Fibroblast of lung (primary cell): ENCODE measurements at places on chromosomes 16 and 17.

DNA sequence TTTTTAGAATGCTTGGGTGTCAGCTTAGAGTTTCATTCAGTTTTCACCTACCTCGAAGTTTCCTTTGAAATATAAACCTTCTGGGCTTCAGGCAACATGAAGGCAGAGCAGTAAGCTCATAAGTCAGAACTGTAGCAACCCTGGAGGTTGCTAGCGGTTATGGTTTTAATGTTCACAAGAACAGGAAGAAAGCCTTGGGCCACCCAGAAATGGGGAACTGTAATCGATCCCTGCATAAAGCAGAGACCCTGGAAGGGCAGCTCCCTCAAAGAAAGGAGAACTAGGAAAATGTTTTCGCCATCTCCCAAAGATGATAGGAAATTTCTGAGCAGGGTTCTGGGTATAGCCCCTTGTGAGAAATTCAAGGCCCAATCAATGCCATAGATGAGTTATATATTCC is 47.8 kb upstream of the RASL10B start:
- no peak for DNase-seq

- DNase-seq: no peak
Measured at GRCh38 chr16:1080801-1081733, 8.5 kb downstream of the SSTR5 start.

- DNase-seq: no peak
Measured at GRCh38 chr17:57213180-57213825, 43.0 kb upstream of the MSI2 start.

DNA sequence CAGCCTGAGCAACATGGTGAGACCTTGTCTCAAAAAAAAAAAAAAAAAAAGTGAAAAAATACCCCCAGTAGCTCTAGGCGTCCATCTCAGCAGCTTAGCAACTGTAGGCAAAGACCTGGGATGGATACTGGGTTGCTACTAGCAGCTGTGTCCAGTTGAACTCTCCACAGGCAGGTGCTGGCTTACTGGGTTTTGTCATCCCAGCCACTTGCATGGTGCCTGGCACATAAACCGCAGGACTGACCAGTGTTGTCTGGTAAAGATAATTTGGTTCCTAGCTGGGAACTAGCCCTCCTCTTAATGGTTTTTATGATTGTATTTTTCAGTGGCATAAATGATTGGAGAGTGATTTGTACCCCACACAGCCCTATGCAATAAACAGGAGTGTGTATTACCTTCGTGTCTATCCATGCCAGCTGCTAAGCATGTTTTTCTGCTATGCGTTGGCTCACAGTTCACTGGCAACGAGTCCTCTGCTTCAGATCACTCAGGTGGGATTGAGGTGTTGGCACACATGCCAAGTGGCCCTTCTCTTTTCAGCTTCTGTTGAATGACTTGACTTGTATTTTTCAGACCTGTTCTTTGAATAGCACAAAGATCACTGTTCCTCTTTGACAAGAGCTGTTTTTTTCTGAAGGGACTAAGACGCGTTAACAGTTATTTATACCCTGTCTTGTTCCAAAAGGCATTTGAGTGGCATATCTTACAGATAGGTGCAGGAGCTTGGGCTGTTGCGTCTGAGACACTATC is 352.9 kb downstream of the SNX29 start:
- DNase-seq: no peak

DNA sequence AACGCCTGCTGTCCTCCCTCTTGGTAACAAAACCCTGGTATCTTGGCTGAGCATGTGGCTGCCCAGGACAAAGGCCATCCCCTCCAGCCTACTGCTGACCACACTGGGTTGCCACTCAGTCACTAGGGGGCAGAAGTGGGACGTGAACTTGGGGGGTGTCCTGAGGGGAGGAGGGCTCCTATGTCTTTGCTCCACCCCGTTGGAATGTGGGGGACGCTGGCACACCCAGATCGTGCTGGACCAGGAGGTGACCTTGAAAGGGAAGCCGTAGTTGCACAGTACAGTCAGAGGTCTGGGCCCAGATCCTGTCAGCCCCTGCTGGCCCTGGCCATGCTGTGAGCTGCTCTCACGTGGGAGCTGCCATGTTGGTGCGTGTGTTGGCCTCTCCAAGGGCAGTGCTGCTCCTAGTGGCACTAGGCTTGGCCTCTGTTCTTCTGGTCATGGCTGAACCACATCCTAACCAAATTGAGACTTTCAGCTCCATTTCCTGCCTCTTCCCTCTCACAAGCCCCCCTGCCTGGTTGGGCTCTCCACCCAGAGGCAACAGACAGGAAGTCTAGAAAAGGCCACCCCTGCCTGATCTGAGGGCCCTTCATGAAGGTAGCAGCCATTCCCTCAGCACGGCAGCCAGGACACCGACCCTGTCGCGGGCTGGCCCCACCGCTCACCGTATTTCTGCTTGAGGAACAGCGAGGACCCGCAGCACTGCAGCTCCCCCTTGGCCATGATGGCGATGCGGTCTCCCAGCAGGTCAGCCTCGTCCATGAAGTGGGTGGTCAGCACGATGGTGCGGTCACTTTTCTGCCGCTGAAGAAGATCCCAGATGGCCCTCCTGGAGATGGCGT is 29.0 kb upstream of the RNPS1 start:
- DNase-seq: peak; percentile 9

- no peak for DNase-seq
Measured at GRCh38 chr17:16953841-16954240, 18.1 kb downstream of the TNFRSF13B start.

DNA sequence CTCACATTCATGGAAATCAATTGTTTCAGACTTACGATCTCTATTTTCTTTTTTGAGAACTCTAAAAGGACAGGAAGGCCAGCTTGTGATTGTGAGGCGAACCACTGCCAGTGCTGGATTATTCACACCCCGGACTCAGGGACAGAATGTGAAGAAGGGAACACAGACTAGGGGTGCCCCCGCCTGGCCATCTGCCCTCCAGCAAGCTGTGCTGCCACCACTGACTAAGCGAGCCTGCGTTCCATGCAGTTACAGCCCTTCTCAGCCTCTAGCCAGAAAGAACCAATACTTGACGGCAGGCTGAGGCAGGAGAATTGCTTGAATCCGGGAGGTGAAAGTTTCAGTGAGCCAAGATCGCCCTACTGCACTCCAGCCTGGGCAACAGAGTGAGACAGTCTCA is 2.8 kb downstream of the HAGH start:
- DNase-seq: peak; percentile 56

GRCh38 chr16:9102379-9102778 is 10.9 kb downstream of the HAPSTR1 start:
- DNase-seq: peak; percentile 94

- peak; percentile 47 for DNase-seq
Measured at GRCh38 chr17:59332749-59333377, 1.4 kb downstream of the YPEL2 start.

- no peak for DNase-seq
Measured at GRCh38 chr16:84159007-84159406, 13.9 kb downstream of the DNAAF1 start.

GRCh38 chr17:50052241-50052796 is 3.6 kb upstream of the ITGA3 start:
- DNase-seq: no peak

- no peak for DNase-seq
Measured at GRCh38 chr16:13471036-13471435, 448.9 kb upstream of the ERCC4 start.

- DNase-seq: no peak
Measured at GRCh38 chr16:20997147-20997546, 96.6 kb downstream of the LYRM1 start.
